ENCODE measurements at places on chromosomes 3 and 15.

DNA sequence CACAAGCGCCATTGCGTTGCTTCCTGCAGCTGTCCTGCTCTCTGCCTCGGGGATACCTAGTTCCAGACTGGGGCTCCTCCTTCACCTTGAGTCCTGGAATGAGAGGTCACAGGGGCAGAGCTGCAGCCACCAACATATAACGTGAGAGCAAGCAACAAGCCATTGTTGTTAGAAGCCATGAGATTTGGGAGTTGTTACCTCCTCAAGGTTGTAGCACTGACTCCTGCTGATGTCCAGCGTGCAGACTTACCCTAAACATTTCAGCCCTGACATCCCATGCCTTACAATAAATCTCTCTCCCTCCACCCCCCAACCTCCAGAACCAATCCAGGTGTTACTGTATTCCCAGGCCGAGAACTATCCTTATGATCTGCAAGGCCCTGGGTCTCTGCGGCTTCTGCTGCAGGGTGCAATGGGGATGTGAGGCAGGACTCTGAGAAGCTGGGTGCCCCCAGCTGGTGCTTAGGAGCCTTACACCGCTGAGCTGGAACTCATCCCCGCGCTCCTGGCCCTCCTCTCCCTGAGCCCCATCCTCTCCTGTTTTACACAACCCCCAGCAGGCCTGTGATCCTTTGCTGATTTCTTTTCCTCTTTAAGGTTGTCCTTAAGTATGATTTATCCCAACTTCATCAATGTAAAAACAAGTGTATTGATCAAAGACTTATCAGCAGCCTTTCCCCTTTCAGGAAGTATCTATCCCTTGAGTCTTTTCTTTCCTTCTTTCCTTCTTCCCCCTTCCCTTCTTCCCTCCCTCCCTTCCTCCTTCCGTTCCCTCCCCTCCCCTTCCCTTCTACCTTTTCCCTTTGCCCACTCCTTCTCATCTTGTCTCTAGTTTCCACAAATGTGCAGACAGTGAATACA is 84.2 kb upstream of the ABHD2 start:
- DNase-seq, result no peak

- DNase-seq, result no peak
Measured at GRCh38 chr3:11878837-11879236, 32.2 kb upstream of the TAMM41 start.

- DNase-seq, result no peak
Measured at GRCh38 chr3:127770671-127771355, 51.5 kb downstream of the MGLL start.

DNA sequence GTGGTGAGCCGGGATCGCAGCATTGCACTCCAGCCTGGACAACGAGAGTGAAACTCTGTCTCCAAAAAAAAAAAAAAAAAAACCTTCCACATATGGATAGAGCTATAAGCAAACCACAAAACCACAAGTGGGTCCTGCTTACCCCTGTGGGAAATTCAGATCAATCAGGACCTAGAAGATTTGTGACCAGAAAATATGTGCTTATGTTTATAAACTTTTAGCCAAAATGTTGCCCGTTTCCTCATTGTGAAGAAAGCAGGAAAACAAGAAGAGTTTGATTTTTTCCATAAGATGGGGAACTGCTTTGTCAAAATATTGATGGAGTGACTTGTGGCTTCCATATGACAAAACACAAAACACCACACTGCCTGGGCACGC is 3.4 kb upstream of the SLC25A38 start:
- no peak for DNase-seq
